ENCODE measurements at places on chromosomes 2 and 18.

- no peak for DNase-seq
Measured at GRCh38 chr2:207490441-207490840, 39.3 kb upstream of the CREB1 start.

DNA sequence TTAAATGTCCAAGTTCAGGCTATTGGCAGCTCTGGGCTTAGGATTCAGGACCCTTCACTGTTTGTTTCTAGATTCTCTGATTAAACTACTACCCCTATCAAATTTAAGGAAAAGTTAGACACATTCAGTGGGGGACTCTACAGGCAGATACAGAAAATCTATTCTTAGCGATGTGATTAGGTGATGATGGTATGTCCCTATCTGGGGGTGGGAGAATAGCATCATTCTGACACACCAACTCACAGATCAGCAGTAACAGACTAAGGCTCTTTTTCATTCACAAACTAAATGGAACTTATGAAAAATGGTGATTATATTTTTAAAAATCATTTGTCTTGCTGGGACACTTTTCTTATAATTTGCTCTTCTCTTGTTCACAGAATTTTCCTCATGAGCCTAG, 232.9 kb upstream of the CDH2 start:
- no peak for DNase-seq

DNA sequence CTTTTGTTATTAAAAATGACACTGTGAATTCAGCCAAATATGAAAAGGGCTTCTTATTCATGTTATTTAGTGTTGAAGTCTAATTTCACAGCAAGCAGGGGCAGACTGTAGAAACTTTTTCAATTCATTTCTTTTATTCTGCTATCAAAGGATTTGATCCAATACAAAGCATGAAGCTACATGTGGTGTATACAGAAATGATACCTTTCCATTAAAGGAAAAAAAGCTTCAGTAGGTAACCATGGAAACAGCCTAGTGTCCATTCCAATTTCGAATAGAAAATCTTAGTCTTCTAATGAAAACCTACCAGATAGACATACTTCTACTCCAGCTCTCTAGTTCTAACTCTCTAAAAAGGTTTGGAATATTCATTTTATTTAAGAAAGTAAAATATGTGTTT, 276.2 kb upstream of the KCNJ3 start:
- no peak for DNase-seq

GRCh38 chr18:71221405-71221804, 932.6 kb downstream of the SOCS6 start:
- DNase-seq: no peak

GRCh38 chr2:175463589-175464310, 282.2 kb upstream of the ATP5MC3 start:
- no peak for DNase-seq

DNA sequence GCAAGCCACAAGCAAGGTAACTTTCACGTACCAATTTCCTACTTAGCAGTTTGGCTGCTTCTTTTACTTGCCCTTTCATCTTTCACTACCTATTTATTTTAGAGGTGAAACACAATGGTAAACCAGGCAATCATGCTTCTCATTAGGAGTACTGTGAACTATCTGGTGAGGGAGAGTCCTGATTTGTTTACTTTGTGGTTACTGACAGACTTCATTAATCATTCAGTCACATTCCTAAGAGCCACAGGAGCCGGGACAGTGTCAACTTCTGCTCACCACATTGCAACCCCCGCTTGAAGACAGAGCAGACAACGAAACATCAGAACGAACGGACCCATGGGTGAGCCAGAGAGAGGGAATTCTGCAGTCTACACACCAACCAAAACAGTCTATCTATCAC, 28.8 kb downstream of the TUBB6 start:
- peak; percentile 86 for DNase-seq

GRCh38 chr2:144011098-144011497, 508.8 kb downstream of the ZEB2 start:
- DNase-seq: no peak

DNA sequence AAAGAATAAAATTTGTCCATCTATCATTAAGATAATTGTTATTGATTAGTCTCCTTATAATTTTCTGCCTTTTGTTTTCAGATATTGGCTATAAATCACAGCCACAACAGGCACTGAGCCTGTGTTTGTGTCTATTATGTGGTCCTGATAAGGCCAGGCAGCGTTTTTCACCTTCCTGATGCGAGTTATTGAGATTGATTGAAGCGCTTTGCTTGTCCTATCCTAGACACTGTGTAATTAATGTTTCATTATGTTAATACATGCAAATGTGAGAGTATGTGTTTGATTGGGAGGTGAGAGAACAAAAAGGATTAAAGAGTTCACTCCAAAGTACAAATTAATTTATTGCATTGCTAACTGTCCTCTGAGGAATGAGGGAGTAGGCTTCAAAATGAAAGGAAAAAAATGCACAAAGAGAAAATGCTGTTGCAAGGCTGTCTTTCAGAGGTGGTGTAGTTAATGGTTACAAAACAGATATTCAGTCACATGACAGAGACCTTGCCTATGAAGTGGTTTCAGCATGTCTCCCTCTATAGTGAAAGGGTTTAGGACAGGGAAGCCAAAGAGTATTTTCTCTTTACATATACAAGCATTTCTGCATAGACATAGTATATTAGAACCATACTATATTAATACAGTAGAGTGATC, 391.1 kb downstream of the DCC start:
- DNase-seq: no peak

DNA sequence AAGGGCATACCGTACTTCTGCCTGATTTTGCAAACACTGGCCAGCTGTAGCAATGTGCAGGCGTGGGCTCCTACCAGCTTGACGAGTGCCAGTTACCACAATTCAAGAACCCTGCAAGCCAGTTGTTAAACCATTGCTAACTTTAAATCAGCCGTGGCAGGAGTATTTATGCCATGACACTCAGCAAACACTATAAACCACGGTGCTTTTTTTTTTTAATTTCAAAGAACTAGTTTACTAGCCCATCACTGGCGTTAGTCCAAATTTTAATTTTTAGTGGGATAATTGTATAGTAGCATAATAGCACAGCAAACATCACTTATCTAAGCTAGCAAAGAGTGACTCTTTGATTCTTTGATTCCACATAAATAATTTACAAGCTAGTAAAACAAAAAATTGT, 111.1 kb downstream of the COL4A4 start:
- DNase-seq: no peak

GRCh38 chr2:65319072-65319673, 91.5 kb downstream of the ACTR2 start:
- DNase-seq: no peak

GRCh38 chr18:3649633-3650426, 199.9 kb downstream of the TGIF1 start:
- peak; percentile 88 for DNase-seq

DNA sequence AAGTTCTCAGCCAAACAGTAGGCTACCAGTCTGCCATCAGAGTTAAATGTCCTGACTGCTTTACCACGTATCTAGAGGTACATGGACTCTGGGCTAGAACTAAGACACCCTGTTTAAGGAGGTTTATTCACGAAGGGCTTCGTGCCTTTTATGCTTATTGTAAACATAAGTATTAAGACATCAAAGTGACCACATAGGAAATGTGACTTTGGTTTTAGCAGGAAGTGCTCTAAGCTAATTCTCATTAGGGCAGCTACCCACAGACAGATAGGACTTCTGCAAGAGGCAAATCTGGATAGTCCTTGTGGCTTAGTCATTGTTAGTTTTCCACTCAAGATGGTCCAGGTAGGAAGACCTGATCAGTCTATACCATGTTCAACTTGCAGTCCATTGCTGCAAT, 233.3 kb upstream of the MGAT5 start:
- no peak for DNase-seq
